Stimulated activated CD4-positive, alpha-beta T cell treated with anti-CD3 and anti-CD28 coated beads, Interleukin-12 subunit alpha, Interleukin-12 subunit beta, amount 100 ng/mL, for 4 hours (primary cell): ENCODE measurements at places on chromosomes 11 and 22.

DNA sequence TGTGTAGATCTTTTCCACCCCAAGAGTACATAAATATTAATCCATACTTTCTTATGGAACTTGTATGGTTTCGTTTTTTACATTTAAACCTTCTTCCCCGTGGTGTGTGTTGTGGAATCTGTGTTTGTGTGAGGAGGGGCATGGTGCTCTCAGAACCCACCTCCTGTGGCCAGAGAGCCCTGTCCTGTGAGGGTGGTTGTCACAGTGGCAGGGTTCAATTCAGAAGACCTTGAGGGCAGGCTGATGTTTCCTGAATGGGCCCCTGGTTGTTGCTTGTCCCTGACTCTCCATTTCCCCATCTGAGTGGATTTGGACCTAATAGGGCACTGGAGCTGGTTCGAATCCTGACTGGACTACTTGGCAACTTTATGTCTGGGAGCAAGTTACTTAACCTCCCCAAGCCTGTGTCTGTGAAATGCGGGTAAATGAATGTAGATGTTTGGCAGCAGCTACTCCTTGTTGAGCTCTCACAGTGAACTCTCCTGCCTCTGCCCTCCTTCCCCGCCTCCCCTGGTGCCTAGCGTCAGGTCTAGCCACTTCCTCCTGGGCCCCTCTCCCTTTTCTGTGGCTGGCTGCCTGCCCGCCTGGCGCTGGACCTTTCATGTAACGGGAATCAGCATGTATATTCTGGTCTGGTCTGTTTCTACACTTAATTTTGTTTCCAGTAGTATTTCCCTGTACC is 7.3 kb downstream of the NEAT1 start:
- DNase-seq = no peak

DNA sequence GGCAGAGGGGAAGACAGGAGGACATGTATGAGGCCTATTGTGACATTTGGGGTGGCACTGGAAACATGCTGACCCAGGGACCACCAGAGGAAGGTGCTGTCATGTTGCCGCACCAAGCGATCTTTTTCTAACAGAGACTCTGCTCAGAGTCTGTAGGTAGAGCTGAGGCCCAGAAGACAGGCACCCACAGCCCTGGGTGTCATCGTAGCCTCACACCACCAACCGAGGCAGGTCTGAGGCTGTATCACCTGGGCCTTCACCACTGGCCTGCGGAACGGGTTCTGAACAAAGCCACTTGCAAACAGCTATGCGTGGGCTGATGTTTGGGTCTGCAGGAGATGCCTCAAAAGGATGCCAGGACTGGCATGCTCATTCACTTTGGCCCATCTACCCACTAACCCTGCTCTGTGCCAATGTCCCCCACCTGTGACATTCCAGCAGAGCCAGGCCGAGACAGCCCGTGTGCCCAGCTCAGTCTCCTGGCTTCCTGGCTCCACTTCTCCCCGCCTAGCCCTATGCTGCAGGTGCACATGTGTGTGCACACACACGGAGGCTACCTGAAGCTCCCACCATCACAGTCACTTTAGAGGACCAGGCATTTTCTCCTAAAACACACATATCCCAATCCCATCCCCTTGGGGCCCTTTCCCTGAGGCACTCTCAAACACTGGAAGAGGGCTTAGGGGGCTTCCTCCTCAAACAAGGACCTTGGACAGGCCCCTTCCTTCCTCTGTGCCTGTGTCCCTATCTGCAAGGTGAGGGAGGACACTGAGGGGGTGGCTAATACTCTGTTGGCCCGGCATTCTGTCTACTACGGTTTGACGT is 3.6 kb downstream of the TRIM29 start:
- no peak for DNase-seq

GRCh38 chr22:44398856-44399837 is 86.4 kb upstream of the SHISAL1 start:
- DNase-seq = no peak

GRCh38 chr11:4763096-4763495 is 6.6 kb downstream of the OR51F1 start:
- no peak for DNase-seq

DNA sequence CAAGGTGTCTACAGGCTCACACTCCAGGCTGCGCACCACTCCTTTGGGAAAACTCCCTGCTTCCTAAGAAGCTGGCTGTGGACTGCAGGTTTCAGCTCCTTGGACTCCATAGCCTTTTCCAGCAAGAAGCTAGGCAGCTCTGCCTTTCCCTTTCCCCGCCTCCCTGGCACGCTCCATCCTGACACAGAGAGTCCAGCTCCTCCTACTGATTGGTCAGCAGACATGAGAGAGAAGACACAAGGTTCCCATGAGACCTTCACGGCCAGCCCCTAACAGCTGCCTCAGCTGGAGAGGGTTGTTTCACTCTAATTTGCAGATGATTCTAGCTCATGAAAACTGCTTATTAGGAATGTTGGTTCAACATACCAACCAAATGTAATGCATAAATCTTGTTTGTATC is 27.6 kb downstream of the TENM4 start:
- DNase-seq = no peak

GRCh38 chr11:123976770-123977560 is 616 bp downstream of the OR10S1 start:
- DNase-seq = no peak

- DNase-seq = no peak
Measured at GRCh38 chr22:38347181-38347943, 30.1 kb upstream of the CSNK1E start.

- no peak for DNase-seq
Measured at GRCh38 chr22:28826921-28827320, 26.6 kb upstream of the XBP1 start.

- no peak for DNase-seq
Measured at GRCh38 chr11:99519095-99519494, 498.3 kb downstream of the CNTN5 start.

- DNase-seq = no peak
Measured at GRCh38 chr22:45526768-45527360, 24.2 kb downstream of the FBLN1 start.

DNA sequence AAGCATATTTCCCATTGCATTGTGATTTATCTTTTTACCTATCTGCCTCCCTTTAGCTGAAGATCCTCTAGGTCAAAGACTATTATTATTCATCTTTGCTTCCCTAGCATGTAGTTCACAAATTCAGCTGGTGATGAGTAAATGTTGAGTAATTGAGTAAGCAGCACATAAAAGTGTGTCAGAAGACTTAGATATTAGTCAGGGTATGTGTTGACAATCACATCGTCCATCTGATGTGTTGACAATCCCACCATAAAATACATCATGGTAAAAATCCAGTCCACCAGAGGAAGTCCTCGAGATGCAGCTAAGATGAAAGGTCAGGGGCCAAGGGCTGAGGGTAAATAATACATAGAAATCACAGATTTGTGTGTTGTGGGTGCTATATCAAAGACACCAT is 22.9 kb upstream of the ABTB2 start:
- no peak for DNase-seq

DNA sequence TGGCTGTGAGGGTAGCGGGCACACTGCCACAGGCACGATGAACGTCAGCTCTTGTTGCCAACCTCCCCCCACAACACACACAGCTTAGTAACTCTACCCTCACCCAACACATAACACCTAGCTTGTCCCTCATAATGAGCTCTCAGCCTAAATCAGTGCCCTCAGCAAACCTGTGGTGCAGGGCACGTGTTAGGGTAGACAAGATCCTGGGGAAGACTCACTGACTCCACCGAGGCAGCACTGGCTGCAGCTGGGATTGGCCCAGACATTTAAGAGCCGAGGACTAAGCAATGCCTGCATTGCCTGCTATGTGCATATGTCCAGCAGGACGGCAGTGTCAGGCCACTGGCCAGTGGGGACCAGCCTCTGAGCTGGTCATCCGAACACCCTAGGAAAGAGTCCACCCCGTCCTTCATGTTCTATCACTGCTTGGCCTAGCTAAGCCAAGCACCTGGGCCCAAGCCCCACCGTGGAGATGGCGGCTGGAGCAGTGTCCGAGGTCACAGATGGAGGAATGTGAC is 32.9 kb upstream of the TRIM29 start:
- no peak for DNase-seq

- no peak for DNase-seq
Measured at GRCh38 chr11:16001899-16002426, 354.4 kb downstream of the SOX6 start.

DNA sequence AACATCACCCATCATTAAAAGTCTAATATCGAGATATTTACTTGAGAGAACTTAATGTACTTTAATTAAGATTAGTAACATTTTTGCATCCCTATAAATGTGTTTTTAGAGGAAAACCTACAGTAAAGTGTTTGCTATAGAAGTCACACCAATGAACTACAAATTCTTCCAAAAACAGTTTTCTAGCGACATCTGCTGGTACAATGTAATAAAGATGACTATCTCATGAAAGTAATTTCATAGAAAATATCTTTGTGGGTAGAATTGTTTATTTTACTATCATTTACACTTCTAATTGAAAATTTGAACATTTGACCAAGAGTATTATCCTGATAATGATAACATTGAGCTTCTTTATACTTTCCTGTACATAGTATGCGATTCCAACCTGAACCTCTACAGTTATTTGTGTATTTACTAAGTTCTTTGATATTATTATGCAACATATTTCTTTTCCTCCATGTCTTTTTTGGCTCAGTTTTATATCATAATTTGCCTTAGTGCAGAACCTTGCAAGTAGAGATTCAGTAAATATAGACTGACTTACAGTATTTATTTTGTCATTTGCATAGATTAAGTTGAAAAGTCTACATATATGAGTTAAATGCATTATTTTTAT is 252.7 kb downstream of the TMEM135 start:
- no peak for DNase-seq

DNA sequence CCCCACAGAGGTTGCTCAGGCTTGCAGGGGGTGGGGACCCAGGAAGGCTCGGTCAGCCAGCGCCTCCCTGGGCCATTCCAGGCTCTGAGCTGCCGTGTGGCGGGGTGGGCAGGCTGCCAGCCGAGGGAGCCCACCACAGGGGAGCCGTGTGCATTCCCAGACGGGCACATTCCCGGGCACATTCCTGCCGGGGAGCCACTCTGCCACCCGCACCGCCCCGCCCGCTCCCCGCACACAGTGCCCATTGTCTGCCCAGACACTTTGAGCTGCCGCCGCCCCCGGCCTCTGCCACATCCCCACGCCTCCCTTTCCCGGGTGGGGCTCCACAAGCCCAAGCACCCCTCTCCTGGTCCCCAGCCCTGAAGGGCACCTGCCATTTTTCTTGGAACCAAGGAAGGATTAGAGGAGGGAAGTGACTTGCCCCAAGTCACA is 27.4 kb downstream of the RPL3 start:
- no peak for DNase-seq

- peak; percentile 66 for DNase-seq
Measured at GRCh38 chr22:38873469-38874411, 1.7 kb upstream of the CBX6 start.

DNA sequence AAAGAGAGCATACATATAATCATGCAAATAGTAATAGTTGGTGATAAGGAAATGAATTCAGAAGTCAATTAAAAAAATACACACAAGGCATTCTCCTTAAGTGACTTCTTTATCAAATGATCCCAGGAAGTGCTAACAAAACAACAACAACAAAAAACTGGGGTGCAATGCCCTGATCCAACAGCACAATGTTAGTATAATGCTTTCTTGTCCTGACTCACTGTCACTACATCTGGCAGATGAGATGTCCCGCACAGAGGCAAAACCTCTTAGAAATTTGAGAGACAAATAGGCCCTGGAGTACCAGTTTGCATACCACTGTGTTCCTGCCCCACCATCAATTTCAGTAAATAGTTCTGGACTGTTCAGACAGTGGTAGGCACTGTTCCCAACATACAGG is 11.0 kb upstream of the AMBRA1 start:
- no peak for DNase-seq

DNA sequence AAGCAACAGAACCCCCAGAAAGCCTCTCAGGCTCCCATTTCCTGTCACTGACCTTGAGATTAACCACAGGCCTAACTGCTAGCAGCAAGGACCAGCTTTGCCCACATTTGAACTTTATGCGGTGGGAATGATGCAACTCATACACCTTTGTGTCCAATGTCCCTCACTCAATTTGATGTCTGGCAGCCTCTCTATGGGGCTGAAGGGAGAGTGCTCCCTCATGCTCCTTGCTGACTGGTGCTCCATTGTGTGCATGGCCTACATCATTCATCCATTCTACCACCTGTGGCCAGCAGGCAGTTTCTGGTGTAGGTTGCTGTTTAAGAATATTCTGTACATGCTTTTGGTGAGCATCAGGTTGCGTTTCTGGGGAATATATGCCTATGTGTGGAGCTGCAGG is 31.9 kb downstream of the KCNQ1OT1 start:
- DNase-seq = no peak

DNA sequence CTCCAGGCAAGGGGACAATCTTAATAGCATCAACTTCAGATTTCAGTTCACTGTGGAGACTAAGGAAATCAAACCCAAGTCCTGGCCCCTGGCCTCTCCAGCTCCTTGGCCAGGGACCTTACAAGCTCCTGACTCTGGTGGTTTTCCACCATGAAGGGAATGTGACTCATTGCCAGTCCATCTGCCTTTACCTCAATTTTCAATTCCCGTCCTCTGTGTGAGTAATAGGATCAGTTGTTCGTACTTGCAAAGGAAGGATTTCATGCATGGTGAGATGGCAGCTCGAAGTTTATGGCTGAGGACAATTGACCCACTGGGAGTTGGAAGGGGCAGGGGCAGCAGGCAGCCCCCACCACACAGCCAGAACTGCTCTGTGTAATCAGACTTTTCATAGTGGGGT is 42.5 kb downstream of the INSC start:
- DNase-seq = no peak

GRCh38 chr11:6362185-6362872 is 27.9 kb upstream of the SMPD1 start:
- no peak for DNase-seq

- DNase-seq = no peak
Measured at GRCh38 chr22:19989725-19990067, 26.9 kb downstream of the ARVCF start.

DNA sequence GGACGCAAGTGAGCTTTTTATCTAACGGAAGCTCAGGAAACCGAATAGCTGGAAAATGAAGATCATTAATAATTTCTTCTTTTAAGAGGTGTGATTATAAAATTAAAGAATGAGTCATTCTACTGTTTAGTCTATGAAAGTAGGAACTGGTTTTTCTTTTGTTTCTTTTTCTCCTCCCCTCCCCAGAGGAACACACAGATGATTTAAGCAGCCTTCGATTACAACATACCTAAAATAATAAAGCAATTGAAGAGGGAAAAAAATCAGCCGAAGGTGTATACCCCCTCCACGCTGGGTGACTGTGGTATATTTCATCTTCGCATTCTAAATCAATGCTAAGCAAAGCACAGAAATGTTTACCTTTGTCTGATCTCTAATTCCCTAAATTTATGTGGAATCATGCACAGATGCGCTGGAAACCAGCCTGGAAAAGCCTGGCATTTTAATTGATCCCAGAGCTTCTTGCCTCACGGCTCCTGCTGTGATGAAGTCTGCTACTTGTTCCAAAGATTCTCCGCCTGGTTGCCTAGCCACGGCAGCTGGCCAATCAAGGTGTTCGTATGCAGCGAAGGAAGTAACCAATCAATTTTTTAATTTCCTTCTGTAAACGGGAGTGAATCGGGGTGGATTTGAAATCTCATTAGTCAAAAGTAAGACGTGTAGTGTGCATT is 133.9 kb downstream of the FANCF start:
- no peak for DNase-seq
